NCI-H1092 (cell line): ENCODE measurements at places on chromosomes 12 and 14.

- no peak for DNase-seq
Observed at GRCh38 chr12:77323788-77324415, 258.5 kb upstream of the E2F7 start.

DNA sequence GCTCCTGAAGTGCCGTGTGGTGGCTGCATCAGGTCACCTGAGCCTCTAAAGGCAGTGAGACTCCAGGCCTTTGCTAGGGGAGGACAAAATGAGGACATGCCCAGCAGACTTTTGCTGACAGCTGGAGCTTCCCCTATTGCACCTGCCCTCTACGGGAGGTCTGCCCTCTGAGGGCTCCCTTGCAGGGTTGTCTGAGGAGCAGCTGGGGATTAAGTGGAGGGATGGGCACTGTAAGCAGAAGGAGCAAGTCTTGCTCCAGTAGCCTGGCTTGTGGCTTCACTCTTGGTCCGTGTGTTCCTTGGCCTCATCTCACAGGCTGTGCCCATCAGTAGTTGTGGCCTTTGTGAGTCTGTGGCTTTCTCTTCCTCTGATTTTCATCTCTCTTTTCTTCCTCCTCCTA is 66.9 kb upstream of the NRXN3 start:
- DNase-seq = peak; percentile 45

- DNase-seq = no peak
Observed at GRCh38 chr14:70664698-70665447, 23.2 kb downstream of the TTC9 start.

- no peak for DNase-seq
Observed at GRCh38 chr12:128853600-128854197, 421 bp downstream of the GLT1D1 start.

DNA sequence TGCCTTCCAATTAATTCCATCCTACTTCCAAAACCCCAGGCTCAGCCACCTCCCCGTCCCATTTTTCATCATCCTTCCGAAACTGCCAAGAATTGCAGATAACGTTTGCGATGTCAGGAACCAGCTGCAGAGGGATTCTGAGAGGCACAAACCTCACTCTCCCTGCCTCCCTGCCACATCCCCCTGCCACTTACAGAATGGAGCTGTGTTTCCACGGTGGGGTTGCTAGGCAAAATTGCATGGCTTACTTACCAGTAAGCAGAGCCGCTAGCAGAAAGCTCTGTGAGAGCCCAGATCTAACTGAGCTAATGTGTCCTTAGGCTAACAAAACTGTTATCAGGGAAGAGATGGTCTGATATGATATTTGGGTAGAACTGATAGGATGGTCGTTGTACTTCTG is 127.4 kb downstream of the KCNK10 start:
- DNase-seq = peak; percentile 59

- DNase-seq = no peak
Observed at GRCh38 chr14:90509403-90509802, 112.6 kb downstream of the CALM1 start.

DNA sequence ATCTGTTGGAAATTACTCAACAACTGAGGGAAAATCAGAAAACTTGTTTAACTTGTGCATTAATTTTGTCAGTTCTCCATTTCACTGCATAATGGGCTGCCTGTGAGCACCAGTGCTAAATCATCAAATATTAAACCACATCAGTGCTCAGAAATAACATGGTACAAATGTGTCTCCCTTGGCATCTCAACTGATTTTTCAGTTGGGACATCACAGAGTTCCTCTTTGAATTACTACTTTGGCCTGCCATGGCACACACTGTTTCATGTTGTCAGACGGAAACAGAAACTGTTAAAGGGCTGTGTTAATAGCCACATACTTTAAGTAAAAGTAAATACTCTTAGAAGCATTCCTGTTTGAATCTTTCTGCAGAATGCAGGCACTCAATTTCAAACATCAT is 42.1 kb upstream of the STRN3 start:
- DNase-seq = no peak

GRCh38 chr14:96349286-96350075 is 13.7 kb downstream of the ATG2B start:
- no peak for DNase-seq

DNA sequence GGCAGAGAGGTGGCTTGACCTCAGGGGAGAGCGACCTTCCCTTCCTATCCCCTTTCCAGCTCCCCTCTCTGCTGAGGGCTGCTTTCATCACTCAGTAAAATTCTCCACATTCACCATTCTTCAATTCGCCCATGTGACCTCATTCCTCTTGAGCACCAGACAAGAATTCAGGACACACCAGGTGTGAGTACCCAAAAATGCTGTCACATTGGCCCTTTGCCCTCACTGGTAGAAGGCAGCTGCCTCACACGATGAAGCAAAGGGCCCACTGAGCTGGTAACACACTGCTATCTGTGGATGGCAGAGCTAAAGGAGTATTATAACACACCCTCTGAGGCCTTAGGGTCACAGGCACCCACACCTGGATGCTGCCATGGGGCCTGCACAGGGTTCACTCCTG is 59.7 kb downstream of the SSH1 start:
- DNase-seq = no peak

- DNase-seq = no peak
Observed at GRCh38 chr14:55129086-55129427, at the start of gene LGALS3. Gene LGALS3, plus strand, starts transcription at chr14:55129252. Its CDS starts 8,122 bp downstream, at chr14:55137374.

GRCh38 chr14:66739826-66740225 is 231.9 kb downstream of the GPHN start:
- no peak for DNase-seq
